Caco-2 (cell line): ENCODE measurements at places on chromosomes 1 and 21. TPM values are rescaled to one million over a fixed set of nuclear protein-coding genes. Genes with fewer than 3 reads are reported as not detected.

Gene PADI3
- not detected in 2 replicates for total RNA-seq

Gene GNPAT
- total RNA-seq, result 64.4 and 72.8 TPM in 2 replicates

Gene CHIT1
- not detected in 2 replicates for total RNA-seq

Gene FCRL6
- not detected in 2 replicates for total RNA-seq

Gene LCE6A
- total RNA-seq, result not detected in 2 replicates

Gene FMO1
- total RNA-seq, result 0.77 TPM in 1 of 2 replicates, not detected in the other

Gene ARHGEF11
- total RNA-seq, result 45.5 and 47.3 TPM in 2 replicates

Gene FMN2
- not detected in 2 replicates for total RNA-seq

Gene HSPA6
- total RNA-seq, result 0.32 and 0.60 TPM in 2 replicates

Gene LRIF1
- total RNA-seq, result 31.7 and 35.2 TPM in 2 replicates

Gene AMY2A
- not detected in 2 replicates for total RNA-seq

Gene KRTAP19-3
- not detected in 2 replicates for total RNA-seq

Gene CR1L
- not detected in 2 replicates for total RNA-seq

Gene DIO1
- 6.8 and 7.1 TPM in 2 replicates for total RNA-seq

Gene ZNF672
- 27.3 and 29.1 TPM in 2 replicates for total RNA-seq

Gene HLX
- 0.28 TPM in 1 of 2 replicates, not detected in the other for total RNA-seq
